ENCODE measurements at places on chromosomes 5 and 9.

DNA sequence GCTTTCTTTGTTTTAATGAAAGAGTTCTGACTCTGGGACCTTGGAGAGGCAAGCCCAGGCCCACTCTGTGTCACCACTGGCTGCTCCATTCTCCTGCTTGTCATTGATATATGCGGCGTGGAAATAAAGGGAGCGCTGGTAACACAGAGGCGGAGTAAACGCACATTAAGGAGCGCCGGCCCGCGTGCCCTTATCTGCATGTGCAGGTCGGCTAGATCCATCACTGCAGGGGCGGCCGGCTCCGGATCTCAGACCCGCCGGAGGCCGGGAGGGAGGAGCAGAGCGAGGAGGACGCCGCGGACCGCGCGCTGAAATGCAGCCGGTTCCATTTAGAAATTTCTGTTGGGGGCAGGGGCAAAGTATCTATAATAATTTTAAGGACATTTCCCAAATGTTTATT lies 70.8 kb downstream of the MRPL36 start:
- DNase-seq, result no peak

- no peak for DNase-seq
Observed at GRCh38 chr9:22053178-22053577, 44.1 kb upstream of the CDKN2B start.

- no peak for DNase-seq
Observed at GRCh38 chr9:112599732-112600131, 113.1 kb downstream of the KIAA1958 start.

GRCh38 chr9:38368731-38369130 lies 23.8 kb upstream of the ALDH1B1 start:
- no peak for DNase-seq

GRCh38 chr9:33111631-33112030 lies 35.2 kb upstream of the SMU1 start:
- no peak for DNase-seq

DNA sequence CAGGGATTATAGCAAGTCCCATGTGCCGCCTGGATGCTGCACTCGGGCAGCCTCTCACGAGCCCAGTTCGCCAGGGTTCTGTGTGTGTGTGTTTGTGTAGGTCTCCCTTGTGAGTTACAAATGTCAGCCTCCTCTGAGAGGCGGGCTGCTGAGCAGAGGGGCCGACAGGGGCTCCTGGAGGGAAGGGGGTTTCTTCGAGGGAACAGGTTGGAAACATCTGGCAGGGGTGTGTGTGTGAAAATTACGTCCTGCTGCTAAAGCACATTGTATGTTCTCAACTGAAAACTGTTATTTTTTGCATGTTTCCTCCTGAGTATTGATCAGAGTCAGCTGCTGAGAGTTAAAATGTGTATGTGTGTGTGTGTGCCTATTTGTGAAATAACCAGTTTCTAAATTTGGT lies 9.7 kb downstream of the GALNT10 start:
- DNase-seq, result no peak

GRCh38 chr9:76658510-76659231 lies 105.6 kb upstream of the PCA3 start:
- peak; percentile 83 for DNase-seq

DNA sequence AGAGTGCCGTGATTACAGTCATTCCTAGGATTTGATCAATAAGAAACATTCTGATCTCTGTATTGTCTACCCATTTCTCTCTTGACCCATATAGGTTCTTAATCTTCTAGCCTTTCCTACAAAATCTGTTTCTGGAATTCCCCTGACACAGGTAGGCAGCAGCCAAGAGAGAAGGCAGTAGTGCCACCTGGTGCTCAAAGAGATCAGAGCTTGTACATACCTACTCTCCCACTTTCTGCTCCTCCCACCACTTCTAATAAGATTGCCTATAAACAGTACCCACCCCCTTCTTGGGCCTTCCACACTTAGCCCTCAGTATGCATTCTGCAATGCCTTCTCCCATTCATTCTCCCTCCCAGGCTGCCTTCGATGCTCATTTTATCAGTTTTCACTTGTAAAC lies 117.4 kb upstream of the RORB start:
- peak; percentile 49 for DNase-seq

- peak; percentile 49 for DNase-seq
Observed at GRCh38 chr5:180135128-180135955, 63.8 kb upstream of the RNF130 start.

GRCh38 chr9:135605238-135605781 lies 34.0 kb downstream of the GLT6D1 start:
- no peak for DNase-seq

GRCh38 chr5:60102961-60103693 lies 209.6 kb upstream of the PDE4D start:
- DNase-seq, result peak; percentile 47

DNA sequence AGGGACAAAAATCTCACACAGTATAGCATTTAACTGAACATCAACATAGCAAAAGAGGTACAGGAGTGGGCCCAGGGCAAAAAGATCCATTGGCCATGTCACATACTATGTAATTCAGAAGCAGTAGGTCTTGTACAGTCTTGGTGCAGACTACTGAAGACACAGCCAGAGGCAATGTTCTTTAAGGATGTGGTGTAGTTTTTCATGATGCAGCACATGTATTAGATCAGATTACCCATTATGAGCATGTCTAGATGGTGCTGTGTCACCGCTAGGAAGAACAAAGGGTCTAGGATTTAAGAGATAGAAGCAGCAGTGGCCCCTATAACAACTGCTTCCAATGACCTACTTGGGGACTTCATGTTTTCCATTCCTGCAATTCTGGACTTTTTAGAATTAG lies 610.4 kb upstream of the MEF2C start:
- no peak for DNase-seq

DNA sequence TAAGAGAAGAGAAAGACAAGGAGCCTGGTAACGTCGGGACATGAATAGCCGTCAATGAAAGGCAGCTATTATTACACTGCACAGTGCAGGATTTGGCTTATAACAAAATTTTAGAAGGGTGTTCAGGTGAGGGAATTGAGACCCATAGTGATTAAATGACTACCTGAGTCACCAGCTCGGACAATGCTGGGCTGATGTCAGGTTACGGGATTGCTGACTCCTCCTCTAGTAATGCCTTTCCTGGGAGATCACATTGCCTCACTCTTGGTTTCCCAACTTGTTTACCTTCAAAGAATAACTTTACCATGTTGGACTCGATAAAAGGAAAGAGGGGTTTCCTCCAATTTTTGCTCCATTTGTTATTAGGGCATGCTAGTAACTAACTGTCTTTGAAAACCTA lies 132.6 kb downstream of the GHR start:
- DNase-seq, result no peak

DNA sequence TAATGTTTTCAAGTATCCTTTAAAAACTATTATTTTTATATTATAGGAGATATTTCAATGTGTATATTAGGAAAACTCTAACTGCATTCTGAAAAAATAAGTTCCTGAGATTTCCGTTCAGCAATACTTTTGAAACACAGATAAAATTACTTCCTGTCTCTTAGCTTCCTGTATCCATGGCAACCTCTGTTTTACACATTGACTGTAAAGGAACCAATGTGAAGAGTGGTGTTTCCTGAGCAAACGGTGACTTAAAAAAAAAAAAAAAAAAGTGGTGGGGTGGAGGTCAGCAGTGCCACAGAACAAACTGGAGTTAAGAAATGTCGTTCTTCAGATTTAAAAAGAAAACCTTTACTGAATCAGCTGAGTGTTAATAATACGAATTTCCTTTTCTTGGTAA lies at the start of gene LRRC70:
TSS of gene LRRC70 (plus strand) at position 280 of the 400 bp plus-strand sequence. CDS start 620 bp downstream, outside the sequence.
- DNase-seq, result peak; percentile 6

- DNase-seq, result no peak
Observed at GRCh38 chr5:57416278-57416994, 66.2 kb downstream of the ACTBL2 start.

DNA sequence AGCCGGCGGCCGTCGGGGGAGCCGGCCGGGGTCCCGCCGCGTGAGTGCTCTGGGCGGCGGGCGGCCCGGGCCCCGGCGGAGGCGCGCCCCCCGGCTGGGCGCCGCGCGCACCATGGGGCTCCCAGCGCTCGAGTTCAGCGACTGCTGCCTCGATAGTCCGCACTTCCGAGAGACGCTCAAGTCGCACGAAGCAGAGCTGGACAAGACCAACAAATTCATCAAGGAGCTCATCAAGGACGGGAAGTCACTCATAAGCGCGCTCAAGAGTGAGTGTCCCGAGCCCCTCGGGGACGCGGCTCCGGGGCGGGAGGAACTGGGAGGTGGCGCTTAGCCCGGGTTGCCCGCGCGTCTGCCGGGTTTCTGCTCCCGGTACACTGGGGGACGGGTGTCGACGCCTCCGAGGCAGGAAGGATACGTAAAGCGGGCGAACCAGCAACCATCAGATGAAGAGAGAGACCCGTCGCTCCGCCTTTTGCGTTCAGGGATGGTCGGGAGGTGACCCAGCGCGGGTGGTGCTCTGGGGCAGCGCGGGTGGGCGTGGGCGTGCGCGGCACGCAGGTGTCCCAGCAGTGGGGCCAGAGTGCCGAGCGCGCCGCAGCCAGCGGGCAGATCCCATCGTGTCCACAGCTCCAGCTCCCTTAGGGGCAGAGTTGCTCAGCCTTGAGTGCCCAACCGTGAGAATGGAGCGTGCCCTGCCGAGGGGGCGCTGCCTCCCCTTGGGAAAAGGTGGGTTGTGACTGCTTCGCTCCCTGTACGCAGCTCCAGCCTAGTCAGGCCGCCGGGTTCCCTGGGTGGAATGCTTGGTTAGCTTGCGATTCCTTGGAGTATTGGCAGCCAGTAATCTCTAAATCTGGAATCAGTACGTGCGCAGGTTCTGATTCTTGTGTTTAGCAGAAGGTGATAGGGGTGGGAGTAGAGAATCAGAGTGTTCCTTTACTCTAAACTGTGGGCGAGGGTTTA lies 753 bp downstream of the ARHGAP26 start:
- DNase-seq, result no peak

DNA sequence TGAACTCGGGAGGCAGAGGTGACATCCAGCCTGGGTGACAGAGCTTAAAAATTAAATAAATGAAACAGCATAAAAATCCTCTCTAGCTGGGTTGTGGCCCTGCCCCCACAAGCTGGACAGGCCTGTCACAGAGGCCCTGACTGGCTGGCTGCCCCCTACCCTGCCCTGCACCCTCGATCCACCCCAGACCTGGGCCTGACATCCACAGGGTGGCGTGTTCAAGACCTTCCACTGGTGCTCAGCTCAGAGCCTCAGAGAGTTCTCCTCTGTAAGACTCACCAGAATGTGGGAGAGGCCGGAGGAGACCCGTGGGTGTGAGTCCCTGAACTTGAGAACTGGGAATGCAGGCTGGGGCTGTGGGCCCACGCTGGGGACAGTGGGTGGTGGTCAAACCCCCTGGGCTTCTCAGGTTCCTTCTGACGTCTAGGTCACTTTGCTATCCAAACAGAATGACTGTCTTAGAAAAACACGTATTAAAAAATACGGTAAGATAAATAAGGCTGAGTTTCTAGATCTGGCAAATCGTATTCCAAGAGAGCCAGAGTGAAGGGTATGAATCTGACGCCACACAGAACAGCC lies 9.7 kb upstream of the WDR38 start:
- DNase-seq, result no peak

- no peak for DNase-seq
Observed at GRCh38 chr5:138662599-138662998, 87.4 kb upstream of the HSPA9 start.

DNA sequence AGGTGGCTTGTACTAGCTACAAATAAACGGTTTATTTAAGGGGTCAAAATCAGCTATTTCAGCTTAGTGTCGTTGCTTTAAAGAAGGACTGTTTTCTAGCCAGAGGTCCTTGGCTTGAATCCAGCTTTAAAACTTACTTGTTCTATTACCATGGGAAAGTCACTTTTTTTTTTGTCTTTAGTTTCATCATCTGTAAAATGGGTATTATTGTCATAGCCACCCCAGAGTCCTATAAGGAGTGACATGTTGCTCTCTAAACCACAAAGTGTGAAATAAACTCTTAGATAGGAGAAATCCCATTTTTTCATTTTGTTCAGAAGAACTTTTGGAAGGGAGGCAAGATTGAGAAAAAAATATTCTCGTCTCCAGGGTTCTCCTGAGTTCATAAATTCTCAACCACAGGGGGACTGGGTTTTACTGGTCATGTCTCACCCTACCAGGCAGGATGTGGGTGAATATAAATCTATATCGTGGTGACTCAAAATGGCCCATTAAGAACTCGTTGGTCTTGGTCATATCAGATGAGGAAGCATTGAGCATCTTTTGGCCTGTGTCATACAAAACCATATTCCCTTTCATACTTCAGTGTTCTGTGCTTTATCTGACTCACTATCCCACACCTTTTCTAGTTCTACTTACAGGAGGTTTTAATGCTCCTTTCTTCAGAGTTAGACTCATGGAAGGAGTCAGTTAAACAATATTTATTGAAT lies 202.7 kb upstream of the NR3C1 start:
- no peak for DNase-seq

DNA sequence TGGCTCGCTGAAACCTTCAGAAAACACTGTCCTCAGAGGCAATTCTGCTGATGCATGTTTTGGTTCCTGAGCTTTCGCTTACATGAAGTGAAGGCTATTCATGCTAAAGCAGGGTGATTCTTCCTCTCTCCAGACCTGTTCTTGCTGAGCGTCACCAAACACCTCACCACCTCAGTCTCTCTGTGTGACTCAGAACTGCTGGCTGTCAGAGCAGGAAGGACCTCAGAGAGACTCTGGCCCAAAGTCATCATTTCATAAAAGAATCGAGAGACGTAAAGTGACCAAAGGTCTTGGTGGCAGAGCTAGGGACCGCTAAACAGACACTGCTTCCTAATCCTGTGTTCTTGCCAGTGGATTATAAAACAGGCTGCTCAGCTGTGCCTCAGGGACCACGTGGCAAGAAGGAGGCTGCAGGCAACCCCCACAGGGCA lies 73.8 kb downstream of the LHFPL2 start:
- no peak for DNase-seq

DNA sequence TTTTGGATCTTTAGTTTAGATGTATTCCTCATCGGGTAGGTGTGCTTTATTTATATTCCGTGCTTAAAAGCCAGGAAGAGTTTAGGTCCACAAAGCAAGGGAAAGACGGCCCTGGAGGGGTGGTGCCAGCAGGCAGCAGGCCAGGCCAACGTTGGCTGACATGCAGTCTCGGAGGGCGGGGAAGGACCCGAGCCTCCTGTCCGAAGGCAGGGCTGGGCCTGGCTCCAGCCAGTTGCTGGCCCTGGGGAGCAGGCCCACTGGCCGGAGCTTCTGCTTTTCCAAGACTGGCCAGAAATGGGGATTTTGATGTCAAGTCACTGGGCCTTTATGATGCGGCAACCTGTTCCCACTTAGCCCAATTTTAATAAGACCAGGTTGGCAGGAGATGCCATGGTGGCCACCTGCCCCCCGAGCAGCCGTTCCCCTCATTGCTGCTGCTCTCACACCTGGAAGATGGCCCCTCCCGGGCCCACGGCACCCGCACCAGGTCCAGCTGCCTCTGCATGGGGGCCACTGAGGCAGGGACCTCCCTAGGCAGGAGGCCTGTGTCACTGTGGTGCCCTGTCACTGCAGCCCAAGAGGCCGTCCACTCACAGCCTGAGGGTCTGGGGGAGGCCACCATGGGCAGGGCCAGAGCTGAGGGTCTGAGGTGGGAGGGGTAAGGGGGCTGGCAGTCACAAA lies 23.2 kb downstream of the LPCAT1 start:
- DNase-seq, result no peak

DNA sequence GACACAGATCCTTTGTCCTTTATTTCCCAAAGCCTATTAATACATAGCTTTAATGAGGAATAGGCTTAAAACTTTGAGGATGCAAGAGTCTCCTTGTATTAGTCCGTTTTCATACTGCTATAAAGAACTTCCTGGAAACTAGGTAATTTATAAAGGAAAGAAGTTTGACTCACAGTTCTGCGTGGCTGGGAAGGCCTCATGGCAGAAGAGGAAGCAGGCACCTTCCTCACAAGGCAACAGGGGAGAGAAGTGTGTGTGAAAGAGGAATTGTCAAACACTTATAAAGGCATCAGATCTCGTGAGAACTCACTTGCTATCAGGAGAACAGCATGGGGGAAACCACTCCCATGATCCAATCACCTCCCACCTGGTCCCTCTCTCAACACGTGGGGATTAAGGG lies 5.4 kb upstream of the CLK4 start:
- no peak for DNase-seq

Data from COLO829 (cell line).